Activated CD4-positive, alpha-beta T cell treated with anti-CD3 and anti-CD28 coated beads for 1 hour (primary cell): ENCODE measurements at places on chromosomes 3 and 15.

- DNase-seq, result no peak
Measured at GRCh38 chr3:113602836-113603235, 70.5 kb downstream of the SIDT1 start.

DNA sequence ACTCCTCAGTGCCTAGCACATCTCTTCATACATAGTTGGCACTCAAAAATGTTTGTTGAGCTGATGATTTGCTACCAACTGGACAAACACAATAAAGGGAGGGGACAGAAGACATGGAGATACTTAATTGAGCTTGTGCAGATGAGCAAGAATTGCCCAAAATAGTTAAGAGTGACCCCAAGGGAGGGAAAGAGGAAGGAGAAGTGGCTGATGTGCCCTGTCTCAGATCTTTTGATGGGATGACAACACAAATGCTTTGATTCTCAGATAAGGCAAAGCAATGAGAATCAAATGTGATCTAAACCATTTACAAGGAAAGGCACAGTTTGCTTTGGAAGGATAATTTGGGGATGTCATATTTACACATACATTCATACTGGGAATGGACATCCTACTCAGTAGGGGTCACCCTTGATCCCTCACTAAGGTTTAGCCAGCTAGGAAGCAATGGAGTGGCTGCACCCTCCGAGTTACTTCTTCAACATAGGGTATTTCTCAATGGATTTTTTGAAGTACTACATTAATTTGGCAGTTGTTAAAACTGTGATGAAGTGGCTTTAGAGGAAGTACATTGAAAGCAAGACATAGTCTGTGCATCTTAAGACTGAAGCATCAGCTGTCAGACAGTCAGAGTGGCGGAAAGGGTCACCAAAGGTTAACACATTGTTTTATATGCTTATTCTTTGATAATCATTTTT lies 21.9 kb upstream of the SSR3 start:
- no peak for DNase-seq

- no peak for DNase-seq
Measured at GRCh38 chr3:184741798-184742675, 30.2 kb upstream of the MAGEF1 start.

DNA sequence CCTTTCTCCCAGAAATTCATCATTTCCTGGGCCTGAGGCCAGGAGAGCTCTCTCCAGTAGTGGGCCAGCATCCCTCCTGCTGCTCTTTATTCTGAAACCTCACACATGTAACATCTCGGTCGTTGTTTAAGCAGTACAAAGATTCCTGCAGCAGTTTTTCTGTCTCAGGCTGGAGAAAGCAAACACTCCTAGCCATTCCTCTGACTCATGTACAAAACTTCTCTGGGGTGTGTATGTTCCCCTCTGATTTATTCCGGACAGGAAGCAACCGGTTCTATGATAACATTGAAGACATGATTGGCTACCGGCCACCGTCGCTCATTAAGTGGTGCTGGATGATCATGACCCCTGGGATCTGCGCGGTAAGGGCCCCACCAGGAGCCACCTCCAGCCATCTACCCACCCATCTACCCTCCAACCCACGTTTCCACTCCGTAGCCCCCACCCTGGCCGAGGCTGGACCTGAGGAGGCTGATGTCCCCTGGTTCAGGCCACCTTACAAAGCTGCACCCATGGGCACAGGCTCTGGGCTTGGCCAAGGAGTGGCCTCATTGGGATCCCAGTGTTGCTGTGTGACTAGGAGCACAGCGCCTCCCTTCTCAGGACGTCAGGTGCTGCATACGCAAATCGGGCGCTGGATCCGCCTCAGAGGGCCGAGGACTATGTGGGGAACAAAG lies 58.6 kb upstream of the SLC6A1 start:
- no peak for DNase-seq

DNA sequence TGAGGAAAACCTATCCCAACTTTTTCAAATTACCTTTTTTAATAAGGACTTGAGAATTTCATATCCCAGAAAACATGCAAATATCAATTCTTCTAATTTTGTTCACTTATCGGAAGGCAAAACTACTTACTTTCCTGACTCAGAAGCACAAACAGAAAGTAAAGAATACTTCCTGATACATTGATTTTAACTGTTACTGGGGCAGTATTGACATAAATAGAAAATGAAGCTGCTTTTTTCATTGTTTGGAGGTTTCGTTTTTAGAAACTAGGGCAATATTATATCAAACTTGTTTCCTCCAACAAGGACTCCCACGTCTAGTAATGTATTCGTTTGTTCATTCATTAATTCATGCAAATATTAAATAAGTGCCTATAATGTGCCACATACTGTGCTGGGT lies 19.1 kb downstream of the PAQR9 start:
- DNase-seq, result no peak
